Temporal lobe (tissue), 4 donors: ENCODE measurements at places on chromosomes 3 and 15. TPM values are rescaled to one million over a fixed set of nuclear protein-coding genes. Genes with fewer than 3 reads are reported as not detected.

The INSYN1 gene
- 24.1 TPM for total RNA-seq

The EPB42 gene
- 1.2 TPM for total RNA-seq

The FRMD5 gene
- 19.7 TPM for total RNA-seq

The DUSP7 gene
- 7.9 TPM for total RNA-seq

The RBP2 gene
- not detected for total RNA-seq

The GOLGA6B gene
- not detected for total RNA-seq

The SPINK8 gene
- total RNA-seq: not detected

The THAP10 gene
- total RNA-seq: 3.9 TPM

The EIF1B gene
- total RNA-seq: 60.5 TPM

The GOLGA8J gene
- total RNA-seq: not detected

The CLDN16 gene
- total RNA-seq: 0.25 TPM

The GOLGA8T gene
- total RNA-seq: 0.49 TPM

The TRIM69 gene
- 27.0 TPM for total RNA-seq

The FBXO45 gene
- 34.9 TPM for total RNA-seq
